Stimulated activated CD4-positive, alpha-beta T cell treated with anti-CD3 and anti-CD28 coated beads, Interleukin-15, amount 100 ng/mL, for 48 hours (primary cell): ENCODE measurements at places on chromosomes 1 and 21.

DNA sequence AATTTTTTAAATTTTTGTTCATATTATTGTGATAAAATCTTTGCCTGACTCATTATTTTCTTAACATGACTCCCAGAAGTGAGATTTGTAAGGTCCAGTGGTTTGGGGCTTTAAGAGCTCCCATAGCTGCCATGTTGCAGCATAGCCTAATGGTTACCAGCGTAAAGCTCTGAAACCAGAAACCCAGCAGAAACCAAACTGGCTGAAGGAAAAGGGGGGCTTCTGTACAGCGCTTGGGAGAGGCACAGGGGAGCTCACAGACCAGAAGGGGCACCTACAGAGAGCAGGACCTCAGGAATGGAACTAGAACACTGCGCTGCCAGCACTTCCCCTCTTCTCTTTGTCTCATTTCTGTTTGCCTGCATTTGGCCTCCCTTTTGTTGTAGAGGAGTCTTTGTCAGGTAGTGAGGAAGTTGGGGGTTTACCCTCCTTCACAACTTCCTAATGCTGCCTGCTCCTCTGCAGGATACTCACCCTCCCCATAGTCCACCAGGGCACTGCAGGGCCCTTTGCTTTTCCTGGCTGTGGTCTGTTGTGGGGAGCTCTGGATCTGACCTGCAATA, 2.6 kb upstream of the PYCR2 start:
- no peak for DNase-seq

GRCh38 chr1:67898033-67898726, 64.9 kb upstream of the GNG12 start:
- DNase-seq = no peak

DNA sequence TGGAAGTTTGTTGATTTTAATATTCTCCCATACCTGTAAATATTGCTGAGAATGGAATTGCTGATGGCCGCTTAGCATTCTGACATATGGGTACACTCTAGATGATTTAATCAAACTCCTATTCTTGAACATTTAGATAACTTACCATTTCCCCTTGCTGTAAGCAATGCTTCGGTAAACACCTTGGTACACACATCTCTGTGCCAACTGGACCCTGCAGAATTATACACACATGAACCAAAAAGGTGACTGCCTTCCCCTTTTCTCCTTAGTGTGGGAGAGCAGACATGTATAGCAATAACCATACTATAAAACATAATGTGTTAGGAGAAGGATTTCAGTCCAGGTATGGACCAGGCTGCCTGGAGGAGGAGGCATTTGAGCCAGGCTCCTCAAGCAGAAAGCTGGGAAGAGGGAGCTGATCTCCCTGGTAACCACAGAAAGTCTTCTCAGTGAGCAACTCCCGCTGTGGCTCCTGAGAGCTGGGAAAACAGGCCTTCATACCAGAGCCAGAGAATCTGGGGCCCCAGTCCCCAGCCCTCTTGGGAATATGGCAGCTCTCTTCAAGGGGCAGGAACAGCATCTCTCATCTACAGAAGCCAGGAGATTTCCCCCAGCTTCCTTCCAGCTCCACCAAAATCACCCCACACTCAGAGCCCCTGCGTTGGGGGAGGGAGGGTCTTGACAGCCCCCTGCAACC, 33.9 kb upstream of the CSF1 start:
- DNase-seq = no peak

- no peak for DNase-seq
Measured at GRCh38 chr1:22297999-22298398, 153.7 kb upstream of the ZBTB40 start.

DNA sequence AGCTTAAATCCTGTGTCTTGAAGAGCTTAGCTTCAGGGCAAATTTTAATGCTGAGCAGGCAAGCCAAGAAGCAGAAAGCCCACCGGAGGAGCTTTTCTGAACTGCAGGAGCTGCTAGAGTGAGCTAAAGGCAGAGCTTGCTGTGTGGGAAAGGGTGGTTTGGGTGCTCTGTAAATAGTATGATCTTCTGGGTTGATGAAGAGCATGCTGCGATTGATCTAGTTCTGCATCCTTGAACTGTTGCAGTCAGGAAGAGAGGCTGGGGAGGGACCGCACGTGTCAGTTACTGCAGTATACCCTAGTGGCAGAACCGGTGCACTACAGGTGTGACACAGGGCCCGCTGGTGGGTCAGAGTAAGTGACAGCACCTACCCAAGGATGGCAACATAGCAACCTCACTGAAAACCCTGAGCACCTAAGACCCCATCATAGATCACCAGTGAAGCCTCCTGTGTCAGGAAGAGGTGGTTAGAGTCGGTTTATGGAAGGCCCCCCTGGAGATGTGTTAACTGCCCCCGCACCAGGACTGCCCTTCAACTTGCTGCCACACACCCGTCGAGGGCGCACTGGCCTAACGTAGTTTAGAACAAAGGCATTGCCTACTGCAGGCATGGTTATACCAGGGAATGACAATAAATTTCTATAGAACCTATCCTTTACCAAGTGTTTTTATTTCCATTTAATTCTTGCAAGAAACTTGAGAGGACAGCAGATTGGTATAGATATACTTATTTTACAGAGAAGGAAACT, 146.0 kb upstream of the KIAA0040 start:
- DNase-seq = peak; percentile 52

DNA sequence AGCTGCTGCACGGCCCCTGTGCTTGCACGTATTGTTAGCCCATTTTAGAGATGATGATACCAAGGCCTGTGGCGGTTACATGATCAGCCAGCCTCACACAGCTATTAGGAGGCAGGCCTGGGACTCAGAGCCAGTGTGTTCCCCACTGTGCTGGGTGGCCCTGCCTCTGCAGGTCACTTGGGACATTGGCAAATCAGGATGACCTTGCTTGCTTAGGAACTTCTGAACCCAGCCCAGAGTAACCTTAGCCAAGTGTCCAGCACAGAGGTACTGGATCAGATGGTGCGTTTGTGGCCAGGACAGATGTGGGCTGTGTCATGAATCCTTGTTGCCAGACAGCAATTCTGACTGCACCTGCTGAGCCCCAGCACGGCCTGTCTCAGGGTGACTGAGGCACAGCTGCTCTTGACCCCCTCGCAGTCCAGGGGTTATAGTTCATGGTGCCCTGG, 28.1 kb downstream of the LDLRAP1 start:
- DNase-seq = no peak

DNA sequence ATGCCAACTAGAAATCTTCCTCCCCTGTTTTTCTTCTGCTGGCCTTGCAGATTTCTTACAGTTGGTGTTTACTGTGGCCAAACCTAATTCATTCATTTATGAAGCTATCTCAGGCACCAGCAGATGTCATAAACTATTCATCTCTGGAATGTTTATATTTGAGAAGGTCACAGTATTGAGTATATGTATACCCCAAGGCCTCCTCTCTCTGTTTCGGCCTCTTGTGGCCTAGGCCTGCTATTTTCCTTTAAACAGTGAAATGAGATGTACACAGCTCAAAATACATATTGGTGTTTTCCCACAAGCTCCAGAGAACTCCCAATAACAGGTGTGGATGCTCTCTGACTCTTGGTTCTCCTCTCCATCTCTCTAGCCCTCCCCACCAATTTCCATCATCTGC, 520.7 kb upstream of the CAMK1G start:
- no peak for DNase-seq

- DNase-seq = peak; percentile 2
Measured at GRCh38 chr1:158248118-158248517, 6.1 kb upstream of the CD1A start.

GRCh38 chr1:217249857-217250256, 381.0 kb downstream of the GPATCH2 start:
- DNase-seq = no peak

DNA sequence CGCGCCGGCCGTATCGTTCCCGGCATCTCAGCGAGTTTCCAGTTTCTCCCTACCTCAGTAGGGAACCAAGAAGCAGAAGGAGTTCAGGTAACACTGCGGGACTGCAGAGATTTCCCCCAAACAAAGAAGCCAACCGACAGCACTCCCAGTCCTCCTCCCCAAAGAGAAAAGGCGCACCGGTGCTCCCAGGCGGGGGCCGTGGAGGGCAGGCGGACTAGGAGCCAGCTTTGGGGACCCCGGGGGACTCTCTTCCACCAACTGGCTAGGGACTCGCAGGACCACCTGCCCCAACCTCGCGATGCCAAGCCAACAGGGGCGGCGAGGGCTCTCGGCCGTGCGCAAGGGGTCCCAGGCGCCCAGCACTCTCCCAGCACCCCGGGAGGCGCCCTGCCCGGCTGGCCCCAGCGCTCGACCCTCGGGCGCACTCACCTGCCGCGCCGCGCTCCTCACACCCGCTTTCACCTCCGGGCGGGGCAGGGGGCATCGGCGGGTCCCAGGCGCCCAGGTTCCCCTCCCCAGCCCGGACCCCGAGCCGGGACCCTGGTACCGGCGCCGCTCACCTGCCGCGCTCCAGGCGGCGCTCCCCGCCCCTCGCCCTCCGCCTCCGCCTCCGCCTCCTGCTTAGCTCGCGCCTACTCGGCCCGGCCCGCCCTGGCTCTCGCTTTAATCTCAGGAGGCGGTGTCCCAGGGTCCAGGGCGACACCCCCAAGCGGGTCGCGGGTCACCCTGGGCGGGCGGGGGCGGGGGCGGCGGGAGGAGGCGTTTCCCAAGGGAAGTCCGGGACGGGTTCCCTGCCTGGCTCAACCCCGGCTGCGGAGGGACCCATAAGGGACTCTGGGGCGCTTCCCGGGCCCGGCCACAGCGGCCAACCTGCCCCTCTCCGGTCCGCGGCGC, at the start of gene TMPRSS2:
Gene TMPRSS2 (minus strand): TSS at position 638 of the 894 bp plus-strand sequence. CDS start 10,025 bp downstream, outside the sequence.
- no peak for DNase-seq

GRCh38 chr1:156772728-156773497, 5.6 kb downstream of the PRCC start:
- no peak for DNase-seq

- DNase-seq = no peak
Measured at GRCh38 chr1:226506921-226507320, 41.6 kb upstream of the STUM start.

- DNase-seq = no peak
Measured at GRCh38 chr1:87592156-87592555, 263.5 kb downstream of the LMO4 start.

DNA sequence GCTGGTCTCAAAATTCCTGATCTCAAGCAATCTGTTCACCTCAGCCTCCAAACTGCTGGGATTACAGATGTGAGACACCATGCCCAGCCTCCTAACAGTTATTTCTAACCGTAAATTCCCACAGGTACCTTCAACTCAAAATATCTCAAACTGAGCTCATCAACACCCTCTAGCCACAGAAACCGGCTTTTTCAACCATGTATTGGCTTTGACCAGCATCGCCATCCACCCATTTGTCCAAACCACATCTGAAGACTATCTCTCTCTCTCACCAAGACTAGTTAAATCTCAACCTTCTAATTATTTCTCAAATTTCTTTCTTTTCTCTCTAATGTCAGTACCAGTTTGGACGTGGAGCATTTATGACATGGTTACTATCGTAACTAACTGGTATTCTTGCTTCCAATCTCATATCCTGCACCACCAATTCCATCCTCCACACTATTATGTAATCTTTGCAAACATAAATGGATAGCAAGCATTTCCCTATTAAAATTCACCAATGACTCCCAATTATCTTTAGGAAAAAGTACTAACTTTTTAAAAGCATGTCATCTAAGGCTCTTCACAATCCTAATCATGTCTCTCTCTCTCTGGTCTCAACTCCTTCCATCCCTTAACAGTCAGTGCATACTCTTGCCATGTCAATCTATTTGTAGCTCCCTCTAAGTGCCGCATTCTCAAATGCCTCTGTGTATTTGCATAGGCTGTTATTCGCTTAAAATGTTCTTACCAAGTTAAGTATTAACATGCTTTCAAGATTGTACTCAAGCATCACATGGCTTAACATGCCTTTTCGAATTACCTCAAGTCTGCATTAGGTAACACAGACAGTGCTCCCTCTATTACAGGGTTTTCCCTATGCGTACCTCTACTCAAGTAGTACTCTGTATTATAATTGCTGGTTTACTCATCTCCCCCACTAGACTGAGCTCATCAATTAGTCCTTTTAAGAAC, 18.1 kb downstream of the RSBN1 start:
- no peak for DNase-seq

DNA sequence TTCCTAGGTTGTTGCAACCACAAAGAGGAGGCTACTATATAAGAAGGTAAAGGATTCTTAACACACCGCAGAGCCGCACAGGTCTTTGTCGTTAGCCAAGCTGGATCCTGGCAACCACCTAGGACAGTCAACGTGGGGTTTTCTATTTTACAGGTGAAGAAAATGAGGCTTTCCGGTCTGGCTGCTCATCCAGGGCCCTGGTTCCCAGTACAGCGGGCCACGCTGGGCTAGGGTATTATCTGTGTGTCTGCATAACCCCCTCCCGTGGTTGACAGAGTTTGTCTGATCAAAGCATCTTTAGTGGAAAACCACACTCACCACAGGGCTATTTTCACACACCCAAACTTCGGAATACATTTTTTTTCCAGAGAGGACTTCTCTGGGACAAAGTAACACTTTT, 39.0 kb upstream of the PDE9A start:
- DNase-seq = peak; percentile 16

DNA sequence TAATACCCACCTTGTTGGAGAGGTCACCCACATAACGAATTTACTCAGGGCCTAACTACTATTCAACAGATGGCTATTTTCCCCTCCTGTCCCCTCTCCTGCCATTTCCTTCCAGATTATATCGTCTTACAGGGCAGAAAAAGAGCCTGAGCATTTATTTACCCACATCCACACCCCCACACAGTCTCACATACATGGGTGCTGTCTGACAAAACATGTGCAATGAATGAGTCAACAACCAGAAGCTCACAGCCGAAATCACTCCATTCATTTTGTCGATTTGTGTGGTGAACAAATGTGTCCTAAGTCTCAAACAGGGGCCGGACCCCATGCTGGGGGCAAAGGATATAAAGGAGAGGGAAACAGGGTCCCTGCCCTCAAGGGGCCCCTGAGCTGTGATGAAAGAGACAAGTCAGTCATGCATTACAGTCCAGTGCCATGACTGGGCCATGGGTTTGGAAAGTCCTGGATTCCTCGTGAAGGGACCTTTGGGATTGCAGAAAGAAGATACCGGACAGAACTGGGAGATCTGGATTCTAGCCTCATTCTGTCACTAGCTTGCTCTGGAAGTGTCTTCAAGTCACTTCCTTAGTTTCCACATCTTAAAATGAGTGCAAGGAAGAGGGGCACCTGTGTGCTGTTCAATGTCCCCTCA, 16.4 kb upstream of the ZNF683 start:
- DNase-seq = no peak

GRCh38 chr1:194366705-194367104, 1180.3 kb upstream of the B3GALT2 start:
- no peak for DNase-seq
